ENCODE measurements at places on chromosomes 12 and 14. TPM values are rescaled to one million over a fixed set of nuclear protein-coding genes. Genes with fewer than 3 reads are reported as not detected.

GRCh38 chr12:105198961-105199360 lies 37.0 kb downstream of the APPL2 start:
- no peak for DNase-seq

DNA sequence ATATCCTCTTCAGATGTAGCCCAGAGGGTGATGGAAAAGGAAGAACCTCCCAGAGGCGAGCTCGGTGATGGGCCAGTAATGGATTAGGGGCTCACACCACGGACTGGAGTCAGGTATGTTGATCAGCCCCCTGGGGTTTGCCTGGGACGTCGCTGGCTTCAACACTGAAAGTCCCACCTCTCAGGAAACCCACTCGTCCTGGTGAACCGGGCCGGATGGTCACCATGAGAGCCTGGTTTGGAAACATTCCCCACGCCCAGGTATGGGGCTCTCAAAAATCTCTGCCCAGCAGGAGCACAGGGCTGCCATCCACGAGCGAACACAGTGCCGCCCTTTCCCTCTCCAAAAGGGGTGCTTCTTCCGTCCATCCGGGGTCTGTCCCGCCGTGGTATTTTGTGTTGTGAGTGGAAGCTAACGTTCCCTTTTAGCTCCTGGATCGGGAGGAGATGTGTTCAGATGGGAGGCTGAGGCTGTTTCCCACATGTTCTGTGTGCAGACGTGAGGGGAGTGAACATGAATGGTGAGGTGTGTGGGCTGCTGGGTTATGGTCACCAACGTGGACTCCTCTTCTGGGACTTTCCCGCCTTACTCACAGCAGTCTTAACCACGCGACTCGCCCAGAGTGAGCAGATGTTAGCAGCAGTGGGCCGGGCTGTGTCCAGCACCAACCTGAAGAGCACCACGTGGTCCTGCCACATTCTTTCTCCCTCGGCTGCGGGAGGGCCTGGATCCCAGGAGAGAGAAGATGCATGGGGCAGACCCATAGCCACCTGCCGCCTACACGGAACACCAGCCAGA lies 139.2 kb downstream of the KIF26A start:
- no peak for DNase-seq

GRCh38 chr12:63967358-63968145 lies 123.1 kb downstream of the SRGAP1 start:
- no peak for DNase-seq

Gene TMEM253
- not detected for total RNA-seq

Gene RALGAPA1
- total RNA-seq, result 101 TPM

GRCh38 chr12:127749416-127749815 lies 517.6 kb upstream of the TMEM132C start:
- DNase-seq, result no peak

Gene GUCY2C
- total RNA-seq, result 0.21 TPM

Gene STAC3
- total RNA-seq, result 310 TPM

GRCh38 chr14:100283984-100284881 lies 22.0 kb downstream of the SLC25A29 start:
- no peak for DNase-seq

GRCh38 chr12:2892246-2892645 lies 1.6 kb downstream of the TULP3 start:
- DNase-seq, result no peak

GRCh38 chr12:12024911-12025682 lies 45.6 kb upstream of the BCL2L14 start:
- no peak for DNase-seq

DNA sequence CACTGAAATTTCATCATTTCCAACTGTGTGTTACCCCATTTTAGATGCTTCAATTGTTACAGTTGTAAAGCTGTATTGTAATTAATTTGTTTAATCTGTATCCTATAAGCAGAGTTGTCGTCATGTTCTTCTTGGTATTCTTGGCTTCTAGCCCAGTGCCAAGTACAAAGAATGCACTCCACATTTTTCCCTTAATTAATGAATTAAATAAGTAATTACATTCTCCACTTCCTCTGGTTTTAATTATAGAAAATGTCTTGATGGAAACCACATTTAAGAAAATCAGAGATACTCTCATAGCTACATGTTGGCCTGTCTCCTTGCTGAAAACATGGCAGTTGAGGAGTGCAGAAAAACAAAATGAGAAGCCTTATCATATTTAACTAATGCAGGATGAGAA lies 746 bp downstream of the DNAI7 start:
- peak; percentile 43 for DNase-seq

DNA sequence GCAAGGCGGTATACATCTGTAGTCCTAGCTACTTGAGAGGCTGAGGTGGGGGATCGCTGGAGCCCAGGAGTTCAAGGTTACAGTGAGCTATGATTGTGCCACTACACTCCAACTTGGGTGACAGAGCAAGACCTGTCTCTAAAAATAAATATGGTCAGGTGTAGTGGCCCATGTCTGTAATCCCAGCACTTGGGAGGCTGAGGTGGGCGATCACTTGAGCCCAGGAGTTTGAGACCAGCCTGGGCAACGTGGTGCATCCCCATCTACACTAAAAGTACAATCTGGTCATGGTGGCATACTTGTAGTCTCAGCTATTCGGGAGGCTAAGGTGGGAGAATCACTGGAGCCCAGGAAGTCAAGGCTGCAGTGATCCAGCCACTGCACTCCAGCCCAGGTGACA lies 40.6 kb downstream of the HECTD1 start:
- DNase-seq, result no peak

- DNase-seq, result no peak
Measured at GRCh38 chr12:119259484-119259883, 75.0 kb upstream of the CCDC60 start.

Gene CD27
- 0.31 TPM for total RNA-seq

DNA sequence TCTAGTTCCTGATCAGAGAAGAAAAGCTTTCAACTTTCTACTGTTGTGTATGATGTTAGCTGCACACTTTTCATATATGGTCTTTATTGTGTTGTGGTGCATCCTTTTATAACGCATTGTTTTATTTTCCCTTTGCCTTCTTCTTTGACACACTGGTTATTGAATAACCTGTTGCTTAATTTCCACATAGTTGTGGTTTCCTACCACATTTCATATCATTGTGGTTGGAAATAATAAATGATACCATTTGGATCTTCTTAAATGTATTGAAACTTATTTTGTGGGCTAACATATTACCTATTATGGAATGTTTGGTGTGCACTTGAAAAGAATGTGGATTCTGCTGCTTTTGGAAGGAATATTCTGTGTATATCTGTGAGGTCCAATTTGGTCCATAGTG lies 64.9 kb downstream of the GPHN start:
- DNase-seq, result no peak

DNA sequence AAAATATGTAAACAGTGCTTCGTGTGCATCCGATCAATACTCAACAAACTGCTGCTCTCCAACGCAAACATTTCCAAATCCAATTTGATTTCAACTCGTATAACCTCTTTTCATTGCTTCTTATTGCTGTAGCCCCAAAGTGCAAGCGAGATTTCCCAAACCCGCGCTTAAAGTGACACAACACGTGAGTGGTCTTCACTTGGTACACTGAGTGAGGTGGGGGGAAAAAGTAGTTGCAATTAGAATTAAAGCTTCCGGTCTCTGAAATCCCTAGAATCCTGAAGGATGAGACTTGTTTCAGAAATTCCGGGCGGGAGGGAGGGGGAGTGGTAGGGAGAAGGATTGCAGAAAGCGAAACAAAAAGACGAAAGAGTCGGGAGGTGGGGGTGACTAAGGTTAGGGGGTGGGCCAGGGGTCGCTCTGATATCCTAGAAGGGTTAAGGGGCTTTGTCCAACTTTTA lies 387.5 kb downstream of the BCAT1 start:
- DNase-seq, result peak; percentile 67

GRCh38 chr12:113114447-113115178 lies 20.9 kb downstream of the RASAL1 start:
- DNase-seq, result no peak

Gene TMEM132D
- 1.1 TPM for total RNA-seq

- DNase-seq, result no peak
Measured at GRCh38 chr14:90039253-90040010, 22.4 kb upstream of the KCNK13 start.

DNA sequence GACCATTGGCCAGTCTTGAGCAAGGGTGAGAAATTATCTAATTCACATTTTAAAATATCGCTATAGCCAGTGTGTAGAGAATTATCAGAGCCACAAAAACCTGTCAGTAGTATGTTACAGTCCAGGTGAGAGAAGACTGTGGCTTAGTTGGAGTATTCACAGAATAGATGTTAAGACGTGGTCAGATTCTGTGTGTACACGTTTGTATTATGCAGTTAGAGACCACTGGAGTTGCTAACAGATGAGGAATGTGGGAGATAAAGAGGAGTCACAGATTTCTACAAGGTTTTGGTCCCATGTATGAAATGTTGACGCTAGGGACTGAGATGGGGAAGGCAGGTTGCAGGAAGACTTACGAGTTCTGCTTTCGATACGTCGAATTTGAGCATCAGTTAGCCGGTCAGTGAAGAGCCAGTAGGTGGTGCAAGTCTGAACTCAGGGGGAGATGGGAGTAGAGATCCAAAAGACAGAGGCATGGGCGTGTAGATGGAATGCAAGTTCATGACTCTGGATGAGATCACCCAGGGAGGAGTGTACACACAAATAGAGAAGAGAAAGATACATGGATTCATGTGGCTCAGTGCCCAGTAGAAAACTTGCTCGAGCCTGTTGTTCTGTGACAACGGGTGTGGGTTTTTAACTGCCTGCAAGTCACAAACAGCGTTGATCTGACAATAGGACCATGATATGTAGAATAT lies 114.8 kb upstream of the FLRT2 start:
- peak; percentile 86 for DNase-seq

Gene GNB3
- total RNA-seq, result 5.8 TPM

Gene ORMDL2
- 5.4 TPM for total RNA-seq

Gene NFATC4
- 56.6 TPM for total RNA-seq

Gene RNU4-1
- under 0.01 TPM for total RNA-seq

GRCh38 chr14:64727551-64728071 lies 23.4 kb downstream of the PLEKHG3 start:
- DNase-seq, result no peak

Gene SMIM41
- 0.82 TPM for total RNA-seq

GRCh38 chr12:113778432-113779132 lies 187.5 kb downstream of the RBM19 start:
- no peak for DNase-seq

Gene KRT7
- 27.1 TPM for total RNA-seq

Gene MARCHF9
- 9.2 TPM for total RNA-seq

DNA sequence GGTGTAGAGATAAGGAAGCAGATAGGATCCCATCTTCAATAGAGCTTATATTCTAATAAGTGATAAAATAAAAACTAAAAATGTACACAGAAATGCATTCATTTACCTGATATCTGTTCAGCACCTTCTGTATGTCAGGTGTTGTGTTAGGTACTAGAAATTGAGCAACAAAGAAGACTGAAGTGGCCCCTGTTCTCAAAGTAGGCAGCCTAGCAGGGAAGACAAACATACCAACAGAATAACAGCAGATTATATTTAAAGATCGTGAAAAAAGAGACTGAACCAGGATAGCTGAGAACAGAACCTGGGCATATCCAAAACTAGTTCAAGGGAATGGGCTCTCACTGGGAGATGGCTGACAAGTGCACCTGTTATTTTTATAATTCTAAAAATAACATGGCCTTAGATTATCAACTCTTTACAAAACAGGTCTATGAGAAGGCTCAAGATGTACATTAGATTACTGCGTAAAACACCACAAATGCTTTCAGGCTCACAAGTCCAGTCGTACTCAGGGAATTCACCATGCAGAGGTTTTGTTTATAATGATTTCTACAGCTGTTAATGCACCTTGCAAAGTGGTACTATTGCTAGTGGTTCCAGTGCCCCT lies 16.4 kb downstream of the ANO6 start:
- no peak for DNase-seq

Gene NOVA1
- 15.5 TPM for total RNA-seq

GRCh38 chr14:54985156-54985555 lies 41.7 kb downstream of the WDHD1 start:
- no peak for DNase-seq

Gene WBP11
- total RNA-seq, result 25.3 TPM

- no peak for DNase-seq
Measured at GRCh38 chr14:92515546-92516343, 2.2 kb downstream of the RIN3 start.

DNA sequence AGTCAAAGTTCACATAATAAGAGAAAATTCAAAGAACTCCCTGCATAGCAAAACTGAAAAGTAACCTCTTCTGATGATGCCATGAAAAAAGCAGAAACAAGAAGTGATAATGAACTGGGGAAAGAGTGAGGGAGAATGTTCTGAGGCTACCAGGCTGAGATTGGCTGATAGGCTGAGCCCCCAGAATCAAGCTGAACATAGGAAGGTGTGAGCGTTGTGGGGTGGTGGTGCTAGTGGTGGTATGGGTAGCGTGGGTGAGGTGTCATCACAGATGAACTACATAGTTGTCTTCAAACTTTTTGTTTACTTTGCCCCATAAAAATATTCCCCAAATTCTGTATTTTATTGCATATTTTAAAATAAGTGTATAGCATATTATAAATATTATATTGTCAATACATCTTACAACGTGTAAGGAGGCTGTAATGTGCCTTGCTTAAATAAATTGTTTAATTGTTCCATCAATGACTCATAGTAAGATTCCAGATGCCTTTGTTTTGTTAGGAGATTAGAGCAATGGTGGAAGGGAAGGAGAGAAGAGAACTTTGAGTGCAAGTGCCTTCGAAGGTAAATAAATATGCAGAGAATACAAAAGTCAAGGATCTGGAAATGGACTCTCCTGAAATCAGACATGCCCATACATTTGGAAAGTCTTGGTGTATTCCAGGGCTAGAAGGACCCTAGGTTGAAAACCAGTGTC lies 15.8 kb upstream of the CFAP54 start:
- no peak for DNase-seq

- DNase-seq, result no peak
Measured at GRCh38 chr12:71810921-71811320, 28.6 kb upstream of the TBC1D15 start.

Gene SOX5
- 7.8 TPM for total RNA-seq

DNA sequence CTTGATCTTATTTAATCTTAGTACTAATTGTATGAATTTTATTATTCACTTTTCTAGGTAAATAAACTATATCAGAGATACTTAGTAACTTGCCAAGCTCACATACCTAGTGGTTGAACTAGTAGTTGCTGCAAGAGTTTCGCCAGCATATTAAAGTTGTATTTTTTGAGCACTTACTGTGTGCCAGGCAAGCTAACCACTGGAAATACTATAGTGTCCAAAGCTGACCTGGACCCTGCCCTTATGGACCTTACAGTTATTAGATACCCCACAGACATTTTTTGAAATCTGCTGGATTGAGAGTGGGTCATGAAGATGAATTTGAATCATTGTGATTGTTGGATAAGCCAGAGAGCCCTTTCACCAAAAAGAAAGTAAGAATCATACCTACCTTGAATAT lies 125.0 kb downstream of the RAD51B start:
- no peak for DNase-seq

GRCh38 chr12:116222358-116222757 lies 55.1 kb downstream of the MED13L start:
- DNase-seq, result peak; percentile 82

DNA sequence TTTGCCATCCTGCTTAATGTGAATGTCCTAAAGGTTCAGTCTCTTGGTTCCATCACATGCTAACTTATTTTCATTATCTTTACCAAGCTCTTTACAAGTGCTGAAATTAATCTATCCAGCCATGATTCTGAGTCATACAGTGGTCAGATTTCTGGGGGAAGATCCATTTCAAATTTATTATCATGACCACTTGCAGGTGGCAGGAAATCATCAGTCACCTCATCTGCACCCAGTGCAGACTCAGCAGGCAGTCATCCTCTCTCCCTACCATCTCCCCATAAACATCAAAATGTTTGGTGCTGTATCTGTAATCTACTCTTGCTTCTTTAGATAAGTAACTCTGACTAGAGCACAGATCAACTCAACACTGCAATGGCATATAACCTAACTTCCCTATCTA lies 23.5 kb downstream of the ATG14 start:
- DNase-seq, result no peak

Measured in tongue (tissue), 3 donors.